ENCODE measurements at places on chromosomes 16 and 17. TPM values are rescaled to one million over a fixed set of nuclear protein-coding genes. Genes with fewer than 3 reads are reported as not detected.

CCL8 gene
- not detected for polyA plus RNA-seq

MEAK7 gene
- 4.0 TPM for polyA plus RNA-seq

PRSS22 gene
- polyA plus RNA-seq = not detected

HOXB8 gene
- not detected for polyA plus RNA-seq

INCA1 gene
- polyA plus RNA-seq = 5.1 TPM

GNAO1 gene
- polyA plus RNA-seq = 9.1 TPM
